ENCODE measurements at places on chromosomes 11 and 22.

GRCh38 chr22:42313804-42314581 is 43.5 kb upstream of the TCF20 start:
- no peak for DNase-seq

DNA sequence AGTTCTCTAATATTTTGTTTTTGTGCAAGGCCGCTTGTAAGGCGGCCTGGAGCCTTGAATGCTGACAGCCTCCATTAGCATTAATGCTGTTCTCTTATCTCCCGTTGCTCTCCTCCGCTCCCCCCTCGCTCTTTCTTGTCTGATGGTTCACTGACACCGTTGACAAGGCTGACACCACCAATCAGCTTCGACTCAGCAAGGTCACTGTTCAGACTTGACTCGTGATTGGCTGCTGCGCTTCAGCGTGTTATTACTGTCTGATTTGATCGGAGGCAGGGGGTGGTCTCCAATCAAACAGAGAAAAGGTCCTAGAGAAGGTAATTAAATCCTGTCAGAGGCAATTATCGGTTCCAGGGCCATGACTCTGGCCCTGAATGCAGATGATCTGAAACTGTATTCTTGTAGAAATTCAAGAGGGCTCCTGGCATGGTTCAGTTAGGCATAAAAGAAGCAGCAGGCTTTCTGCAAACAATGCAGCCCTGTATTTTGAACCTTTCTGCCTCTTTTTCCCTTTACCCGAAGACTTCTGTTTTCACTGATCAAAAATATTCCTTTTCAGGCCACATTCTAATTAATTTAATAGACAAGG is 49.3 kb upstream of the MPPED2 start:
- no peak for DNase-seq

DNA sequence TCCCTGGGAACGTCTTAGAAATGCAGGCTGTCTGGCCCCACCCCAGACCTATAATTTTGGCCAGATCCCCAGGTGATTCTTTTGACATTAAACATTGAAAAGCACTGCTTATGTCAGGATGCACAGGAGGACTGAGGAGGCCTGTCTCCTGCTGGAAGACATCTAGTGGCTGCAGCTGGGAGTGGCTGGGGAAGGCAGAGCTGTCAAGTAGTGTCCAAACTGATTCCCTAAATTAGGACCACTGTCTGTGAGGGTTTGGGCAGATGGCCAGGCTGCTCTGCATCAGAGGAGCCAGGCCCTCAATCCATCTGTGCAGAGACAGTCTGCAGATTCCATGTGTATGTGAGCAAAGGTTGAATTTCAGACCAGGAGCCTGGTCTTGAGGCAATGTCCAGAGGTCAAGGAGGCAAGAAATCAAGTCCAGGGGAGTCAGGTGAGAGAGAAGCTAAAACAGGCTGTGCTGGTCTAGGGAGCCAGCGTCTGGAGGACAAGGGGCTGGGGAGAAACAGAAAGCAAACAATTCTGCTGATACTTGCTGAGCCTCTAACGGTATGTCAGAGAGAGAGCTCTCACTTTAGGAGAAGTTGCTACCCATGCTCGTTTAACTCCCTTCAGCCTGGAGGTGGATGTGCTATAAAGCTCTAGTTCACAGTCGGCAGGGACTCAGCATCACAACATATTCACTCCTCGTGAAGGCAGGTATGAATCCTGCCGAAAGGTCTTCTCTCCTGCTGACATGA is 15.3 kb upstream of the SYTL2 start:
- peak; percentile 21 for DNase-seq

- no peak for DNase-seq
Observed at GRCh38 chr11:131393691-131394090, 23.3 kb downstream of the NTM start.

- DNase-seq: no peak
Observed at GRCh38 chr11:8686325-8686724, 3.7 kb downstream of the RPL27A start.

DNA sequence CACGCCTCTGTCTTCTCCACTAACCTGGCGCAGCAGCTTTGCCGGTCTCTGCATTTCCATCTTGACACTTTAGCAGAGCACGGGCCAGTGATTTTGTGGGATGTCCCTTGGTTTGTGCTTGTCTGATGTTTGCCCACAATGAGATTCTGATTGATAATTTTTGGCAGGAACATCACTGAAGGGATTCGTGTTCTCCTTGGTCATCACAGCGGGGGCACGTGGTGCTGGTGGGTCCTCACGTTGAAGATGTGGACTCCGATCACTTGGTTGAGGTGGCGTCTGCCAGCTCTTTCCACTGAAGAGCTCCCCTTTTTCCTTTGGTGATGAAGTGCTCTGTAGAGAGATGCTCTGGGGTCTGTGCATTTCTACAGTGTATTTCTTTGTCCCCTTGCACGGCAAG is 37.2 kb downstream of the TBC1D22A start:
- DNase-seq: no peak

GRCh38 chr22:19005905-19006304 is 69.8 kb upstream of the PRODH start:
- no peak for DNase-seq

GRCh38 chr22:49104434-49104833 is 723.2 kb downstream of the BRD1 start:
- no peak for DNase-seq

DNA sequence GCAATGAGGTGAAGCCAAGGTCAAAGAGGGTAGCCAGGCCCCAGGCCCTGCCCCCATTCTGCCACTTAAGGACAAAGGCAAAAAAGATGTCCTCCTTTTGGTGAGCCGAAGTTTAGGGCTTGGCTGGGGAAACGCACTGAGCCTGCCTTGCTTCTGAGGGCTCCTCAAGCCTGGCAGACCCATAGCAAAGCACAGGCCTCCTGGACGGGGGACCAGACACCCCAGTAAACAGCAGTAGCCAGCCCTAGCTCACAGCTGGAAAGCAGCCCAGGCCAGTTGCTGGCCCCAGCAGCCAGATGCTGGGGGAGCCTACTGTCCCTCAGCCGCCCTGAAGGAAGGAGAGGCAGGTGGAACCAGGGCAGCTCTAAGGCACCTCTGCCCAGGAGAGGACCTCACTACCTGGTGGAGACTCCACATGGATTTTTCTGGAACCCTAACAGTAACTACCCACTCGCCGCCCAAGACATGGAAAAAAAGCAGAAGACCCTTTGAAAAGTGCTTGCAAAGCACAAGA is 3.8 kb upstream of the PYGM start:
- DNase-seq: no peak

- DNase-seq: no peak
Observed at GRCh38 chr11:107699371-107700285, 12.2 kb downstream of the SLN start.

DNA sequence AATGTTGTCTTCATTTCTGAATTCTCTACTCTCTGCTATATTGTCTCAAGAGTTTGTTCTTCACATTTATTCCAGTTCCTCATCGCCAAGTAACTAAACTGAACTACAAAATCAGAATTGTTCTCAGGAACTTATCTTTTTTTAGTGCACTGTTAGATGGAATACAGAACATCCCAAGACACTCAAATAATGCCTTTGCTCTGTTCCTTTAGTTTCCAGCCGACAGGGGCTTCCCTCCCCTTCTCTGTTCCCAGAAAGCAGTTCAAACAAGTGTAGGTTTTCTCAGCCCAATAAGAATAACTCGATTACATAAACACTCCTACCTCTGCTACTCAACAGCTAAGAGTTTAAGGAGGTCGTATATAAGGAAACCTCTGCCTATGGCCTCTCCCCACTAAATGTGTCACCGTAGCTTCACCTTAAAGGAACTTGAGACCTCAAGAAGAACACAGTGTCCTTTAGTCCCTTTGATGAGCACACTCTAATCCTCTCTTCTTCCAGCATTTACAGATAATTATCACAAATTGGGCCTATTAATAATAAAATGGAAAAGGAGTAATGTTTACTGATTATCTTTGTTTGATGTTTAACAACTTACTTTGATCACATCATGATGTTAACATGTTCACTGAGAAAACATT is 6.9 kb downstream of the POU2AF3 start:
- DNase-seq: no peak

GRCh38 chr22:21009638-21010425 is 5.1 kb upstream of the P2RX6 start:
- DNase-seq: no peak

DNA sequence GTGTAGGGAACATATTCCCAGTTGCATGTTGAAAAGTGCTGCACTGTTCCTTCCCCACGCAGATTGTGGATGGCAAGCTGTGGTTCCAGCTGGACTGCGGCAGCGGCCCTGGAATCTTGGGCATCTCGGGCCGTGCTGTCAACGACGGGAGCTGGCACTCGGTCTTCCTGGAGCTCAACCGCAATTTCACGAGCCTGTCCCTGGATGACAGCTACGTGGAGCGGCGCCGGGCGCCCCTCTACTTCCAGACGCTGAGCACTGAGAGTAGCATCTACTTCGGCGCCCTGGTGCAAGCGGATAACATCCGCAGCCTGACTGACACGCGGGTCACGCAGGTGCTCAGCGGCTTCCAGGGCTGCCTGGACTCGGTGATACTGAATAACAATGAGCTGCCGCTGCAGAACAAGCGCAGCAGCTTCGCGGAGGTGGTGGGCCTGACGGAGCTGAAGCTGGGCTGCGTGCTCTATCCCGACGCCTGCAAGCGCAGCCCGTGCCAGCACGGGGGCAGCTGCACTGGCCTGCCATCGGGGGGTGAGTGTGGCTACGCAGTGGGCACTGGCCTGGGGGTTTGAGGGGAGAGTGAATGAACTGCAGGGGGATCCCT is 102.7 kb upstream of the MTNR1B start:
- no peak for DNase-seq

DNA sequence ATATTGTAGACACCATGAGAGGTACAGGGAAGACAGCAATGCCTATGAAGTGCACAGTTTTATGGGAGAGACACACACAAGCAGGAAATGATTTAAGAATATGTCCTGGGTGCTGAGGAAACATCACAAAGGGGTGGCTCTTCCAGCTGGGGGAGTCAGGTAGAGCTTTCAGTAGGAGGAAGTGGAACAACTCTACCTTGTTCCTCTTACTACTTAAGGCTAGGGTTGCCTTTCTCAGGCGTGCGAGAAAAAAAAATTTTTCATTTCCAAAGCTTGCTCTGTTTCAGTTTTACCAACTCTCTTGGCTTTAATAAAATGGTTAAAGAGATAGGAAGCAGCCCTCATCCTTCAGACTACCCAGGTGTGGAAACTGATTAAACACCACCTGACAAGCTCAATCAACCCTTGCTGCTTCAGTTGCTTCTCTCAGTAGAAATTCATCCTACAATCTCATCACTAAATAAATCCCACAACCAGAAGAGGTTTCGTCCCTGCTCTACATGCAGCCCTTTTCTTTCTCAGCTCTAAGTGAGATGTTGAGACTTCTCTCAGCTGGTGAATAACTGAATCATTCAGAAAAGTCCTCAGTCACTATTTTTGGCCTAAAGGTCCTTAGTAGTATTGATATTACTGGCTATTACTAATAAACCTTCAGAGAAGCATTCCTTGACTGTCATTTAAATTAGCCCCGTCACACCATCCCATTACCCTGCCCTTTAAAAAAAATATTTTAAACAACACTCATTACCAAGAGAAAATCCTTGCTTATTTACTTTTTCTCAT is 5.9 kb downstream of the ABTB2 start:
- DNase-seq: no peak

GRCh38 chr22:30308518-30309230 is 18.1 kb downstream of the TBC1D10A start:
- no peak for DNase-seq

Data from stimulated activated CD4-positive, alpha-beta T cell treated with anti-CD3 and anti-CD28 coated beads, Interleukin-2, amount 100 ng/mL, for 48 hours (primary cell).